ENCODE measurements at places on chromosomes 1 and 21.

DNA sequence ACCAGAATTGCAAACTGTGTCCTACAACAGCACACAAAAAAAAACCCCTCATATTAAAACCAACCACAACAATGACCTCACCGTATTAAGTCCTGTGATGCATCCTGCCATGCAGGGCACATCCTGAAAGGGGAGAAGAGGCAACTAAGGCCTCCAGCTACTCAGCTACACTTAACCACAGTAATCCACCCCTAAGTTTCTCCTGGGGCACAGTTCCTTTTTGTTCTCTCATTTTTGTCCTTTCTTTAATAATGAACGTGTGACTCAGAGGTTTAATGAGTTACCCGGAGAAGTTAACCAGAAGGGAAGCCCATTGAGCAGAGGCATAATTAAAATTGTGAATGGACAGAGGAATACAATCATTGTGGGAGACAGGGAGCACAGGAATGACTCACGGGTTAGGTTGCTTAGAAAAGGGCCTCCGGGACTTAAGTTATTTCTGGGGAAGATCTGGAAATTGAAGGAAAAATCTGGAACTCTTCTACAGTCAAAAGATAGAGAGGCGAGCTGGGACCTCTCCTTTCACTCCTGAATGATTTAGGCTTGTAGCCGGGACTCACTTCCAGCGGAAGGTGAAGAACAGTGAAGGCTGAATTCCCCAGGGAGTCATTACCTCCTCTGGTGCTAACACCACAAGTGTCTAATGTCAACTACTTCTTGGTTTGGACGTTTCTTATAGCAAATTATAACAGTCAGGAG, 36.9 kb upstream of the HIVEP3 start:
- no peak for DNase-seq

GRCh38 chr1:209768354-209768774, 12.5 kb downstream of the TRAF3IP3 start:
- DNase-seq = peak; percentile 17

- no peak for DNase-seq
Observed at GRCh38 chr1:89615676-89616598, 17.0 kb upstream of the LRRC8C start.

GRCh38 chr1:101220906-101221305, 15.9 kb upstream of the S1PR1 start:
- DNase-seq = no peak

DNA sequence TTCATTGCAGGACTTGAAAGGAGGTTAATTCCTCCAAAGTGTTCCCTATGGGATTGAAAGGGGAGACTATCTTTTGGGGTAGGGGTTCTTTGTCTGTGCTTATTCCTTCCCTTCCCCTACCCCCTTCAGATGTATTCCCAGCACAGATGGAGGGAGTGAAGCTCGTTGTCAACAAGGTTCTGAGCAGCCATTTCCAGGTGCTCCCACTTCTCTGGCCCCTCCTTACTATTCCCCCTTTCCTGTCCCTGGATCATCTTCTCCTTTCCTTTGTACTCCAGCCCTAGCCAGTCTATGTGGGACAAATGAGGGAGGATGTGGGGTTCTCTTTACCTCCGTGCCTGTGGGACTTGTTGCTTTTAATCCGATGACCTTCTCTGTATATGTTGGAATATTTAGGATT, 899 bp downstream of the TOMM40L start:
- no peak for DNase-seq
